Ascending aorta (tissue), 2 donors: ENCODE measurements at places on chromosomes 4 and X.

DNA sequence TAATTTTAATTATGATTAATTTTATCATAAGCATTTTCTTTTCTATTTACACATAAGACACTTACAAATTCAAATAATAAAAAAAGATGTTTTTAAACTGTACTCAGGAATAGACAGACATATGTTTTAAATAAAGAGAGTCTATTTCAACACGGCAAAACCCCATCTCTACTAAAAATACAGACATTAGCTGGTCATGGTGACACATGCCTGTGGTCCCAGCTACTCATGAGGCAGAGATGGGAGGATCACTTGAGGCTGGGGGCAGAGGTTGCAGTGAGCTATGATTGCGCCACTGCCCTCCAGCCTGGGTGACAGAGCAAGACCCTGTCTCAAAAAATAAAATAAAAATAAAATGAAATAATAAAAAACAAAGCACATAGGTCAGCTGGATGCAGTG, 14.8 kb downstream of the FAM9B start:
- H3K27me3 ChIP-seq: no peaks in the 10 kb centered on the region
- no peak for DNase-seq
- H3K36me3 ChIP-seq: no peaks in the 10 kb centered on the region
- H3K4me1 ChIP-seq: no peaks in the 10 kb centered on the region

GRCh38 chr4:65651031-65651430, 19.3 kb downstream of the EPHA5 start:
- H3K27me3 ChIP-seq: no peaks in the 10 kb centered on the region
- H3K27ac ChIP-seq: no peak overlapping the region
- no peaks in the 10 kb centered on the region for H3K4me1 ChIP-seq
- H3K4me3 ChIP-seq: no peak overlapping the region
- DNase-seq: no peak
- H3K36me3 ChIP-seq: no peaks in the 10 kb centered on the region

GRCh38 chrX:109952985-109953905, 49.7 kb upstream of the TMEM164 start:
- H3K27ac ChIP-seq: no peak overlapping the region
- no peak for DNase-seq
- no peak overlapping the region for H3K4me3 ChIP-seq

GRCh38 chr4:160129439-160129838, 1026.6 kb downstream of the RAPGEF2 start:
- no peak overlapping the region for H3K4me3 ChIP-seq
- H3K27ac ChIP-seq: no peak overlapping the region
- no peaks in the 10 kb centered on the region for H3K4me1 ChIP-seq
- no peaks in the 10 kb centered on the region for H3K27me3 ChIP-seq
- no peak for DNase-seq
